Femur (tissue), 1 donor: ENCODE measurements at places on chromosomes 4 and X.

DNA sequence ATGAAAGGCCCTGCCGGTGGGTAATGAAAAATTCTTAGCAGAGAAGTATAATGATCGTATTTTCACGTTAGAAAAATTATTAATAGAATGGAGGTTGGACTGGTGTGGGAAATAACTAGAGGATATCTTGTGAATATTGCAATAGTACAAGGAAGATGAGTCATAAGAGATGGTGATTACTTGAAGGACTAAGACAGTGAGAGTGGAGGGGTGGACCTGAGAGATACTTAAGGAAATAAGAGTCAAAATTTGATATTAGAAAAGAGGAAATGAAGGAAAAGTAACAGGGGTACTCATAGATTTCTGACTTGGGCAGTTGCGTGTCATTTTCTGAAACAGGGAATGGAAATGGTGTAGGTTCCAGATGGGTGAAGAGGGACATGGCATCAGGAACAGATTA, 1.7 kb upstream of the USP53 start:
- DNase-seq, result no peak

DNA sequence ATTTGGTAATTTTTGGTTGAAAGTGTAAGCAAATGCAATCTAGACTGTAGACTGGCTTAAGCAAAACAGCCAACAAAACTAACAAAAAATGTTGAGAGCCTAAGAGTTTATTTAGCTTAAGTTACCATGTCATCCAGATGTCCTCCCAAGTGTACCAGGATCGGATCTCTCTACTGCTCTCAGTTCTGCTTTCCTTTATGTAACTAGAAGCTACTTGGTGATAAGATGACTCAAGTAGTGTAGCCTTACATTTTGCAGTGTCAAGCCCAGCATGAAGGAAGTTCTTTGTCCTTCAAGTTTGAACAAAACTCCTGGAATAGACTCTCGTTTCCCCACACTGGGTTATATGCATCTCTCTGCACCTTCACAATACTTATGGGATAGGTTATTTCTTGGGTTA, 1500.0 kb downstream of the STIM2 start:
- no peak for DNase-seq

DNA sequence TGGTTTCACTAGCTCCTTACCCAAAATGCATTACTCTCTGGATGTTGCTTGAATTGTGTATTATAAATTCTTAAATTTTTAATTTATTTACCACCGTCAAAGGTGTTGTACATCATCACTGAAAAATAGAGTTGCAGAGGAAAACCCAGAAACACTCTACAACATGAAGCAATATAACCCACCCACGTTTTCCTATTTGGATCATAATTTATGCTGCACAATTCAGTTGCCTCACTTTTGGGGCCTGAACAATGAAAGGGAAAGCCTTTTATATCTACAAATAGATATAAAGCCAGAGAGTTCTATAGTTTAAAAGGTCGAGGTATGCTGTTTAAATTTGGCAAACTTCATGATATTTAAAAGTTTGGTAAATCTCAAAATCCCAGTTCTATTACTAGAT, 115.4 kb downstream of the MGST2 start:
- DNase-seq, result no peak

DNA sequence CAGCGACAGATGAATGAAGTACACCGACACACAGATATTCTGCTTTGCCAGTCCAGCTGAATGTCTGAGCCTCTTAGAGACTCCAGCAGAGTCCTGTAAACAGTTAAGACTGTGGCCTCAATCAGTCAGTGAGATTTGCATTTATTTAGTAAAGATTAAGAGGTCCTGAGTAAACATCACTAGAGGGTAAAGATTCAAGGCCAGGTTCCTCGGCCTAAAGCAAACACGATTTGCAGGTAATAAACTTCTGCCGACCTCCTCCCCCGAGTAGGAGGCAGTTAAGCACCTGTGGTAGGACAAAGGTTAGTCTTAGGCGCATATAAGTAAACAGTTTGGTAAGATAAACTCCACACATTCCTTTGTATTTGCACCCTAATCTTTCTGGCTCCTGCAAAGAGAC, 99.6 kb downstream of the CFAP47 start:
- no peak for DNase-seq

DNA sequence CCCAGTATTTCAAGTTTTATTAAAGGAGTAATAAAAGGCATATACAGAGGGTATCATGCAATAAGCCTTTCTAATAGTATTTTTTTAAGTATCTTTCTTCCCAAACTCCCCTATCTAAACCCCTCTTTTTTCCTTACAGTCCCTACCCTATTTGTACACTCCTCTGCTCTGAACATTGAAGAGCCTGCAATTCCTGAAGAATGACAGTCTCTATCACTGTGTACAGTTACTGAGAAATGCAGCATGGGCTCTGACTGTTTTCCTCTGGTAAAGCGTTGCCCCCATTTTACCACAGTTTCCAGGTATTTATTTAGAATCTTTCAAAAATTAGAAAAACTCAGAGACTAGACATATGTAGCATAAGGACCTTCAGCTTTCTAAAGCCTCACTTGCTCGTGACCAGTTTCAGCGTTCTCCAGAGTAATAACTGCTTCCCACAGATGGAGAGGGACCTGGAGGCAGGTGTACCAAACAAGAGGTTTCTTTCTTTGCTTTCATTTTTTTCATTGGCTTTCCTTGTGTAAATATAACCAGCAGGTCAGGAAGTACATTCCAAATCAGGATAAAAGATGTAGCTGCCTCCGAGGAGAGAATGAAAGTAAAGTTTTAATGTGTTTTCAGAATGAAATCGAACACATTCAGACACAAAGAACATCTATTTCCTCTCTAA, 230.8 kb downstream of the CFAP299 start:
- DNase-seq, result no peak

- DNase-seq, result no peak
Observed at GRCh38 chrX:74259885-74260491, 44.0 kb upstream of the ZCCHC13 start.

DNA sequence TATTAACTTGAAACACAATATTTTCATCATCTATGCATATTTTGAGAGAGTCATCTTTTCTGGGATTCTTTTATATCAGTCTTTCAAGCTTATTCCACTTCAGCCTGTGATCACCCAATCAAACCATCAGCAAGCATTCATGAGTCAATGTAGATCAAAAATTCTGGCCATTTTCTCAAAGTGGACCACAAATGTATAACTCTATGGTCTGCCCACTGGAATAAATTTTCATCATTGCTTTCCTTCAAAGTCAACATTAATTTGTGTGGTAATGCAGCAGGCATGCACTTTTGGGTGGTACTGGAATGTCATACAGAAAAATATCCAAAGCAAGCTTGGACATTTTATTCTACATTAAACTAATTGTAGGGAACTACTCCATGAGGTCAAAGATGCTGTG, 1013.0 kb downstream of the STIM2 start:
- no peak for DNase-seq

GRCh38 chr4:13933191-13933590, 305.7 kb upstream of the BOD1L1 start:
- DNase-seq, result no peak

- no peak for DNase-seq
Observed at GRCh38 chrX:11103006-11103405, 8.1 kb upstream of the HCCS start.

GRCh38 chr4:111632641-111633151, 512.6 kb upstream of the FAM241A start:
- DNase-seq, result no peak

DNA sequence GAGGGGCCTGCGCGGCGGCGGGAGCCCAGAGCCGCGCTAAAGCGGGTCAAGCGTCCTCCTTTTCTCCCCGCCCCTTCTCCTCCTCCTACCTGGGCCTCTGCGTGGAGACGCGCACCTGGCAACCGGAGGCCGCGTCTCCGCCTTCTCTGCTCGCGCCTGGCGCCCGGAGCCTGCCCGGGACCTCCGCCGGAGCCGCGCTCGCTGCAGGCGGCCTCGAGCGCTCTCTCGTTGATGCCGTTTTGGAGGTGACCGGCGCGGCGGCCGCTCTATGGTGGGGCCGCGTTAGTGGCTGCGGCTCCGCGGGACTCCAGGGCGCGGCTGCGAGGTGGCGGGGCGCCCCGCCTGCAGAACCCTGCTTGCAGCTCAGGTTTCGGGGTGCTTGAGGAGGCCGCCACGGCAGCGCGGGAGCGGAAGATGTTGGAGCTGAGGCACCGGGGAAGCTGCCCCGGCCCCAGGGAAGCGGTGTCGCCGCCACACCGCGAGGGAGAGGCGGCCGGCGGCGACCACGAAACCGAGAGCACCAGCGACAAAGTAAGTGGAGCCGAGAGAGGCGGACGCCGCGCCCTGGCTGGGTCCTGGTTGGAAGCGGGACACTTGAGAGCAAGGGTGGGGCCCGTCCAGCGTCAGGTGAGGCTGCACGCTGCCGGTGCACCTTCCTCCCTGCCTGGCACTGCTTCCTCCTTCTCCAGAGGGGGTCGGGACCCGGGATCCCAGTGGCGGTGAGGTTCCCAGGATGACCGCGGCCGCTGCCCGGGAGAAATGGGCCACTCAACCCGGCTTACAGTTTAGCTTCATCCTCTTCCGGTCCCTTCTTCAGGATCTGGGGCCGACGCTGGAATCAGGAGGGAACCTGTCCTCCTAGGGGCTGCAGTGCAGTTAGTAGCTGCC, at the start of gene CDS1:
Gene CDS1, plus strand, starts transcription at position 140 of the 888 bp plus-strand sequence. Its CDS starts 275 bp downstream, at position 415.
- peak; percentile 31 for DNase-seq

DNA sequence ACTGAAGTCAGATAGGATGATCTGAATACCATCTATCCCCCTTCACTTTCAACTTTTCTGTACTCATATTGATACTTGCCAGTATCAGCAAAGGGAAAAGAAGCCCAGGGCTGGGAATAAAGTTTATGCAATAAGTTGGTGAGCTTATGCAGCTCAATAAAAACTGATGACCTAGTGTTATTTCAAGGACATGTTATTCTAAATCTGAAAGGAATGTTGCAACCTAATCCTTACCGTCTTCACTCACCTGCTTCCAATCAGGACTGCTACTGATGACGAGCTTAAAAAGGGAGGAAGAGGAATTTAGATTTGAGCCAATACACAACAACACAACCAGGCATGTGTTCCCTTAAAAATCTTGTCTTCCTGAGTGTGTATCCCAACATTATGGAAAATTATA, 419.9 kb downstream of the SPRY1 start:
- DNase-seq, result no peak

DNA sequence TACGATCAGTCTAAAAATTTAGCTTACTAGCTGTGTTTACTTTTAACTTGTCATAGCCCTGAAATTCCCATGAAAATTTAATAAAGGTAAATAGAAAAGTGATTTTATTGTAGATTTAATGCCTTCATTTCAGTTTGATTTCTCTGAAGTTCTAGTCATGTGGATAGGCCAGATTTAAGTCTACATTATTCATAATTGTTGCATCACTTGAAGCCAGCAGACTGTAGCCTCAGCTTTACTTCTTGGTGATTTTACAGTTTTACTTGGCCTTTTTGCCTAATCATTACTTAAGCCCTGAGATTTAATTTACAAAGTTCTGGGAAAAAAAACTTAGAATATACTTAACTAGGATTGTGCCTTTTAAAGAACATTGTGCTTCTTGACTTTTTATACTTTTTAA, 73.5 kb upstream of the FHDC1 start:
- DNase-seq, result no peak

GRCh38 chrX:120014354-120015130, 62.9 kb downstream of the RHOXF2B start:
- no peak for DNase-seq

DNA sequence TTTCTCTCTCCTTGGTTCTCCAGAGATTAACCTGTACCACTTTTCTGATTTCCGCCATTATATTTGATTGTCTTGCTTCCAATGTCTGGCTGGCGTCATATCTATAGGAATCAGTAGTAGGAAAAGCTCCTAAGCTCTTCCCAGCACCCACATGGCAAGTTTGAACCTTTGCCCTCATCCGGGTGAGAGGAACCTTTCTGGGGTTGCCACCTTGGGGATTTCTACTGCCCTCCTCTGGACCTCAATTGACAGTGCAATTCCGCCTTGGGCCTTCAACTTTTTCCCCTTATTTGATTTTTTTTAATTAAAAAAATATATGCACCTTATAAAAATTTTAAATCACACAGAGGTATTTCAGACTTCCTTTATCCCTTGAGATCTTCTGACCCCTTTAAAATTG, 2.0 kb upstream of the CXorf66 start:
- DNase-seq, result no peak

- no peak for DNase-seq
Observed at GRCh38 chr4:137083571-137084135, 448.6 kb downstream of the PCDH18 start.

DNA sequence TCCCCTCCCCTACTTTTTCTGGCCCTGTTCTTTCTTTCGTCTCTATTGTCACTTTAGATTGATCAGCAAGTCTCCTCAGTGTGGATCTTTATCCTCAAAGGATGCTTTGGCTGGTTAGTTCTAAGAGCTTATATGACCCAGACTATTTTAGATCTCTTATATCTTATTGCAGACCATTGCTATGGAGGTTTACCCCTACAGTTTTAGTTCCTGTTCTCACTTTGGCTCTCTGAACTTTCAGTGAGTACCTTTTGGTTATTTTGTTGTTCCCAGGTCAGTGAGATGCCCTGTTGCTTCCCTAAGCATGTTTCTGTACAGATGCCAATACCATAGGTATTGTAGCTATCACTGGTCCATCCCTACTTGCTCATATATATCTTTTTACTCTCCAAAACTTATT, 24.0 kb upstream of the MED14 start:
- no peak for DNase-seq

DNA sequence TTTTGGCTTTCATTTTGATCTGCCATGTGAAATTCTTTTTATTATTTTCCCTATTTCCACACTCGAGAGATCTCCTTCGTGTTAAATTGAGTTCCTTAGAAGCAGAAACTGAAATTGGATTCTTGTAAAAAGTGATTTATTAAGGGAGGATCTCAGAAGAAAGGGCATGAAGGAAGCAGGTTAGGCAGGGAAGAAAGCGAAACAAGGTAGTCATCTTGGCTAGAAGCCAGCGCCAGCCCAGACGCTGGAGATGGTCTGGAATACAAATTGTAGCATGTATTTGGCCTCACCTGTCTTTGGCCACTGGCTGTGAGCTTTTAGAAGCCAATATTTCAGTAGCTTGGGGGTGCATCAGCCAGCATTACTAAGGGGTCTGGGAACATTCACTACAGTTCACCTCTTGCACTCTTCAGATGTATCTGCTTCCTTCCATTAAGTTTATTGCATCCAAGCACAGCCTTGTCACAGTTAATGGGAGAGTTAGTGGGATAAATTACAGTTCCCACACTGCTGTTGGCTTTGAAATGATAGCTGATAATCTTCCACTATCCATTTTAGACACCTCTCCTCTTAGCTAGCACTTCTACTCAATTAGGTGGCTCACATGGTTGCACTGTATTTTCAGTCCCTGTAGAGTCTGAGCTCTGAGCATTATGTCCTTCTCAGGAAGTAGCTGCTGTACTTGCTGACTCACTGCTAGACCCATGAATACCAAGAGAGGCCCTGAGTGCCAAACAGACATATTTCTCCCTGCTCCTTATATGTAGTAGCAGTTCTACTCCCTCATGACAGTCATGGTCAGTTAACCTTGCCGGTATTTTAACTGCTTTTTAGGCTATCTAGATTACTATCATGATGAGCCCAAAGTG, 14.6 kb downstream of the GRXCR1 start:
- DNase-seq, result no peak

- DNase-seq, result no peak
Observed at GRCh38 chrX:38279188-38279587, 48.1 kb downstream of the RPGR start.
